ENCODE measurements at places on chromosomes 6 and 20. TPM values are rescaled to one million over a fixed set of nuclear protein-coding genes. Genes with fewer than 3 reads are reported as not detected.

- H3K27me3 ChIP-seq = peaks cover 5% of the 10 kb centered on the region
- DNase-seq = peak; percentile 59
- H3K36me3 ChIP-seq = no peaks in the 10 kb centered on the region
- H3K4me3 ChIP-seq = peak within 1 kb of the TSS; percentile 48
- H3K27ac ChIP-seq = no peak within 1 kb of the TSS
These were observed at the start of gene PHACTR2 for GRCh38 chr6:143677891-143678791. Gene PHACTR2, plus strand, starts transcription at chr6:143677965. Its CDS starts 199 bp downstream, at chr6:143678164.

DNA sequence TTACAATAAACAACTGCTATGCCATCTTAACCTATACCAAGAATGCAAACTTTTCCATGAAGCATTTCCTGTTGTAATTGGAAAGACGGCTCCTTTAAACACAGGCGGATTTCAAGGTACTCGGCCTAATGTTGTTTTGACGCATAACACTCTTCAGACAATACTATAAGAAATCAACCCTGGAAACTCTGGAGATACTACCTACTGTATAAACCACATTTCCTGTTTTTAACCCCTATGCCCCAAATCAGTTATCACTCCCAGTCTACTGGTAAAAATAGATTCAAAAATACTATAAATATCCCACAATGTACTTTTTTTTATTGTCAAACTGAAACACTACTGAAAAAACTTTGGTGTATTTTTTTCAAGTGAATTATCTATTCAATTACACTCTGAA is 118.1 kb downstream of the IRF4 start:
- peak overlapping the region; percentile 35 for H3K27ac ChIP-seq
- H3K4me1 ChIP-seq = peaks cover 54% of the 10 kb centered on the region
- no peak for DNase-seq
- H3K36me3 ChIP-seq = peaks cover 3% of the 10 kb centered on the region
- no peaks in the 10 kb centered on the region for H3K27me3 ChIP-seq

GRCh38 chr6:131687022-131687421 is 14.2 kb downstream of the OR2A4 start:
- no peak overlapping the region for H3K27ac ChIP-seq
- no peaks in the 10 kb centered on the region for H3K4me1 ChIP-seq
- H3K4me3 ChIP-seq = no peak overlapping the region
- DNase-seq = no peak

DNA sequence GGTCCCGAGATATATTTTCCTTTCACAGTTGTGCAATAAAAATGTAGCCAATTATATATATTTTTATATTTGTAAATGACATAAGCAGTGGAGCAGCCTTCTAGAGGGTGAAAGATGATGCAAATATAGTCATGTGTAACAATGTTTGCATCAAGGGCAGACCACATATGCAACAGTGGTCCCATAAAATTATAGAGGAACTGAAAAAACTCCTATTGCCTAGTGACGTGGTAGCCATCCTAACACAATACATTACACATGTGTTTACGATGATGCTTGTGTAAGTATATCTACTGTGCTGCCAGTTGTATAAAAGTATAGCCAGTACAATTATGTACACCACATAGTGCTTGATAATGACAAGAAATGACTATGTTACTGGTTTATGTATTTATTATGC is 162.8 kb downstream of the ZFAND3 start:
- H3K36me3 ChIP-seq = no peaks in the 10 kb centered on the region
- no peak for DNase-seq
- H3K4me3 ChIP-seq = no peak overlapping the region
- peaks cover 4% of the 10 kb centered on the region for H3K4me1 ChIP-seq
- H3K27ac ChIP-seq = no peak overlapping the region
- H3K27me3 ChIP-seq = no peaks in the 10 kb centered on the region

DNA sequence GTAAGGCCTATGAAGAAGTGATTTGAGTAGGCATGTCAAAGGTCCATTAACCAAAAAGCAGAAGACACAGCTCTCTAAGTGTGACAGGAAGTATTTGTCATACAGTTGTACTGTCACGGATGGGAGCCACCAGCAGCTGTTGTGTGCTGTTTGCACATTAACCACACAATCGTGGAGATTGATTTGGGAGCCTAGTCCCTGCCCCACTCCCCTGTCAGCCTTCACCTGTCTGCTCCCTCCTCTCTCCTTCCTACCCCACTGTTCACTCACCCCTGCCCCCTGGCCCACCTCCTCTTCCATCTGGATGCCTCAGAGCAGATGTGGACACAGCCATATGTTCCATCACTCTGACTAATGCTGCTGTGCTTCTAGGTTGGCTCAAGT is 124.7 kb upstream of the SPACA1 start:
- no peaks in the 10 kb centered on the region for H3K4me1 ChIP-seq
- no peak for DNase-seq
- H3K4me3 ChIP-seq = no peak overlapping the region
- H3K36me3 ChIP-seq = no peaks in the 10 kb centered on the region

DNA sequence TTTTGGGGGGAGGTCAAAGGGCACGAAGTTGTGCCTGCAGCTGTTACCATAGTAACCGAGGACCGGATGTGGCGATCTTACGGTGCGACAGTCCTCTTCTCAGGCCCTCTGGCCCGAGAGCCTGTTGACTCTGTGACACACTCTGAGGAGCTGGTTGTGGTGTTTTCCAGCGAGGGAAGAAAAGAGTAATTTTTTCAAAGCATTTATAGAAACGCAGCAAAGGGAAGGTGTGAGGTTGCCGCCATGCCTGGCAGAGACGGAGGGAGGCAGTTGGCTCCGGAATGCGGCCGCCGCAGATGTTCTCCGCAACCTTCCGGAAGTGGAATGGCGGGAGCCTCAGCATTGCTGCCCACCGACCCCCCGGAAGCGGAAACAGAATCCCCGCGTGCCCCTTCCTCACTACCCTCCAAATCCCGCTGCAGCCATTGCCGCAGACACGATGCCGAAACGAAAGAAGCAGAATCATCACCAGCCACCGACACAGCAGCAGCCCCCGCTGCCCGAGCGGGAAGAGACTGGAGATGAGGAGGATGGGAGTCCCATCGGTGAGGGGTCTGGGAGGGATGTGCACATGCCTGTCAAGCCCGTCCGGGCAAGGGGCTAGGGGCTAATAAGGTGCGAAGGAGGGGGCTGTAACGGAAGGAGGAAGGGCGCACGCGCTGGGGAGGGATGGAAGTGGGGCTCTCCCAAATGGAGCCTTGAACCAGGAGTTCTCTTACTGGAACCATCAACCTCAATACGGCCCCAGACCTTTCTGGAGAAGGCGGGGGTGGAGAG is at the start of gene PRR3:
Gene PRR3 (plus strand): TSS at position 390 of the 777 bp plus-strand sequence. CDS start 50 bp downstream, at position 440.
- H3K36me3 ChIP-seq = peaks cover 11% of the 10 kb centered on the region
- H3K4me1 ChIP-seq = peaks cover 19% of the 10 kb centered on the region
- peak; percentile 80 for DNase-seq
- H3K27ac ChIP-seq = peak within 1 kb of the TSS; percentile 98

- H3K4me3 ChIP-seq = no peak overlapping the region
- H3K36me3 ChIP-seq = no peaks in the 10 kb centered on the region
- H3K27me3 ChIP-seq = no peaks in the 10 kb centered on the region
- no peak overlapping the region for H3K27ac ChIP-seq
- H3K4me1 ChIP-seq = no peaks in the 10 kb centered on the region
These were observed 43.8 kb downstream of the CEP57L1 start for GRCh38 chr6:109139109-109139508.

- H3K27me3 ChIP-seq = no peaks in the 10 kb centered on the region
- H3K27ac ChIP-seq = no peak overlapping the region
- no peak overlapping the region for H3K4me3 ChIP-seq
- DNase-seq = no peak
- no peaks in the 10 kb centered on the region for H3K4me1 ChIP-seq
- H3K36me3 ChIP-seq = peaks cover 2% of the 10 kb centered on the region
These were observed 39.5 kb upstream of the BEND3 start for GRCh38 chr6:107154801-107155160.

- no peaks in the 10 kb centered on the region for H3K27me3 ChIP-seq
- no peak overlapping the region for H3K4me3 ChIP-seq
- DNase-seq = no peak
- no peaks in the 10 kb centered on the region for H3K36me3 ChIP-seq
- no peaks in the 10 kb centered on the region for H3K4me1 ChIP-seq
- no peak overlapping the region for H3K27ac ChIP-seq
These were observed 10.9 kb upstream of the CGA start for GRCh38 chr6:87105823-87106222.

GRCh38 chr20:51643390-51643789 is 100.9 kb upstream of the NFATC2 start:
- H3K27me3 ChIP-seq = no peaks in the 10 kb centered on the region
- no peak overlapping the region for H3K27ac ChIP-seq
- H3K4me3 ChIP-seq = no peak overlapping the region
- DNase-seq = no peak
- H3K4me1 ChIP-seq = peaks cover 5% of the 10 kb centered on the region
- no peaks in the 10 kb centered on the region for H3K36me3 ChIP-seq

DNA sequence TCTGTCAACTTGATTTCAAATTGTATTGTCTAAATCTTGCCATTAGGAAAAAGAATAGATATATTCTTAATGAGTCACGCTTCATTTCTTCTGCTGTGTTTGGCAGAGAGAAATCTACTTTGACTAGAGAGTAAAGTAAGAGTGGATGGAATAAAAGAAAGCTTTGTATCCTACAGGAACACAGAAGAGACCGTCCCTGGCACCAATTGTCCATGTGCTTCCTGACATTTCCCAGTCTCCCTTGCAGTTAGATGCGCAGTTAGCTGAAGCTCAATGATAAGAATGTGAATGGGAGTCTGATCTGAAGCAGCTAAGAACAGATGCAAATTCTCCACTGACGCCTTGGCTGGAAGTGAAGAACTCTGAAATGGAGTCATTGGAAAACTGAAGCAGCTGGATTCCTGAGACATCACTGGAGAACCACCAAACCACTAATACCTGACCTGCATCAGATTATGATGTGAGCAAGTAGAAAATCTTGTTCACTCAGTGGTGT is 528.2 kb upstream of the MARCKS start:
- H3K36me3 ChIP-seq = no peaks in the 10 kb centered on the region
- no peak overlapping the region for H3K27ac ChIP-seq
- no peak overlapping the region for H3K4me3 ChIP-seq
- H3K4me1 ChIP-seq = no peaks in the 10 kb centered on the region

DNA sequence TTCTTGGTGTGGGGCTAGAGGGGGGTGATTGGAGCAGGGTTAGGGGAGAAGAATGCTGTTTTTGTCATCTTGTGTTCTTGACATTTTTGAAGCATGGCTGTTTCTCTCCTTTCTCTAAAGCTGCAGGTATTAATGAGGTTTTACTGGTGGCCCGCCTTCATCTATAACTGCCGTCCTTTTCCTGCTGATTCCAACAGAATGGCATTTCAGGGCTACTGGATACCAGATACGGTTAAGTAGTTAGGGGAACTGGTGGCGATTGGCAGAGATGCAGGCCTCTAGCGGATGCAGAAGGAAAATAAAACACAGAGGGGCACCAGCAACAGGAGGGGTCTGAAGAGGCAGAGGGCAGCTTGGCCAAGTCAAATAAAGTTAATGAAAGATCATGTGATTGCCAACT is 89.7 kb upstream of the EEF1E1 start:
- no peak for DNase-seq
- H3K36me3 ChIP-seq = no peaks in the 10 kb centered on the region
- peaks cover 5% of the 10 kb centered on the region for H3K27me3 ChIP-seq

GRCh38 chr6:102137859-102138258 is 744.4 kb downstream of the GRIK2 start:
- no peak for DNase-seq
- H3K4me1 ChIP-seq = no peaks in the 10 kb centered on the region
- H3K36me3 ChIP-seq = no peaks in the 10 kb centered on the region
- no peaks in the 10 kb centered on the region for H3K27me3 ChIP-seq
- H3K4me3 ChIP-seq = no peak overlapping the region
- no peak overlapping the region for H3K27ac ChIP-seq

- no peaks in the 10 kb centered on the region for H3K36me3 ChIP-seq
- H3K27me3 ChIP-seq = peaks cover 3% of the 10 kb centered on the region
- H3K4me1 ChIP-seq = no peaks in the 10 kb centered on the region
- H3K4me3 ChIP-seq = no peak overlapping the region
- no peak for DNase-seq
These were observed 218.2 kb upstream of the SNX9 start for GRCh38 chr6:157604816-157605215.

DNA sequence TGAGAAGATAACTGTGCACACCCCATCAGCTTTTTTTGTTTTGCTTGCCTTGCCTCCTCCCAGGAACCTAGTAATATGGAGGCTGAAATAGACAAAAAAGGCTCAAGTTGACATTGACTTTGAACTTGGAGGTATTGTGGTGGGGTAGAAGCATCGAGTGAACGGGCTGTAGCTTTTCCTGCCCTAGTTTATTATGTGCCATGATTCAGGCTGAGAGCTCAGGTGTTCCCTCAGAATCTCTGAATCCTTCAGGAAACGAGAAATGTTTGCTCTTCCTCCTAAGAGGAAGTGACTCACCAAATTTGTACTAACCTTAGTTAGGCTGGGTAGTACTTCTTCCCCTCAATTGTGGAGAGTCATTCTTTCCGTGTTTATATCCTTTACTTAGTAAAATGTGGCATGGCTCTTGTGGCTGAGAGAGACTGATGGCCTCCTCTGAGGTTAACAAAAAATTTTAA is 98.8 kb downstream of the SASH1 start:
- DNase-seq = no peak
- no peaks in the 10 kb centered on the region for H3K4me1 ChIP-seq
- no peak overlapping the region for H3K4me3 ChIP-seq
- no peak overlapping the region for H3K27ac ChIP-seq
- no peaks in the 10 kb centered on the region for H3K36me3 ChIP-seq

- no peaks in the 10 kb centered on the region for H3K27me3 ChIP-seq
- H3K4me1 ChIP-seq = no peaks in the 10 kb centered on the region
- H3K27ac ChIP-seq = no peak overlapping the region
- DNase-seq = no peak
- H3K36me3 ChIP-seq = no peaks in the 10 kb centered on the region
These were observed 244.4 kb downstream of the SAMD5 start for GRCh38 chr6:147752689-147753403.

DNA sequence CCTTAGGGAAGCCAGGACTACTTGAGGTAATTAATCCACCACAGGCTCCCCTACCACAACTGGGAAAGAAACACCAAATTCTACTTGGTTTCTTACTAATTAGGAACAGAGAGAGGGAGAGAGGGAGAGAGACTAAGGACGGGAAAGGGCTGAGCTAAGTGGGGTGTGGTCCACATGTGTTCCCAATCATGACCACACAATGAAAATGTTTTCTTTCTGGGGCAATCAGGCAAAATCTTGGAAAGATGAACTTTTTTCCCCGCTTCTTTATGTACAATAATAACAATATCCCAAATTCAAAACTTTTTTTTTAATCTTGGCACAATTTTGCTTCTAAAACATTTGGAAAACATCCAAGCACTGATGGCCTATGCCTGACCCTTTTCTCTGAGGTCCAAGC is 734.4 kb downstream of the MAFB start:
- H3K27me3 ChIP-seq = no peaks in the 10 kb centered on the region
- H3K4me3 ChIP-seq = no peak overlapping the region
- H3K27ac ChIP-seq = no peak overlapping the region
- no peak for DNase-seq
- H3K4me1 ChIP-seq = no peaks in the 10 kb centered on the region
- no peaks in the 10 kb centered on the region for H3K36me3 ChIP-seq

Gene ANKRD60
- total RNA-seq = not detected

Gene RBL1
- 29.7 TPM for total RNA-seq

Gene KIF25
- total RNA-seq = not detected

Gene ZSCAN31
- 0.93 TPM for total RNA-seq

Gene CLDN20
- not detected for total RNA-seq

Gene NNAT
- not detected for total RNA-seq

Gene RRAGD
- total RNA-seq = 4.4 TPM

Gene MAN1A1
- 9.4 TPM for total RNA-seq

Gene DNAH8
- 0.03 TPM for total RNA-seq

Measured in T-cell (primary cell).